ENCODE measurements at places on chromosomes 11 and 22. TPM values are rescaled to one million over a fixed set of nuclear protein-coding genes. Genes with fewer than 3 reads are reported as not detected.

Gene OR51L1
- total RNA-seq, result not detected

Gene MS4A7
- total RNA-seq, result not detected

Gene ASRGL1
- not detected for total RNA-seq

Gene H19
- total RNA-seq, result 55.1 TPM

Gene SMTNL1
- total RNA-seq, result not detected

Gene LDLRAD3
- 7.8 TPM for total RNA-seq

Gene UPK3A
- not detected for total RNA-seq

Gene TCIRG1
- 151 TPM for total RNA-seq

Gene TRIM3
- 26.5 TPM for total RNA-seq
